Stimulated activated CD4-positive, alpha-beta T cell treated with anti-CD3 and anti-CD28 coated beads, Interleukin-1b, Interleukin-23, amount 100 ng/mL, for 1 hour (primary cell): ENCODE measurements at places on chromosomes 2 and 18.

DNA sequence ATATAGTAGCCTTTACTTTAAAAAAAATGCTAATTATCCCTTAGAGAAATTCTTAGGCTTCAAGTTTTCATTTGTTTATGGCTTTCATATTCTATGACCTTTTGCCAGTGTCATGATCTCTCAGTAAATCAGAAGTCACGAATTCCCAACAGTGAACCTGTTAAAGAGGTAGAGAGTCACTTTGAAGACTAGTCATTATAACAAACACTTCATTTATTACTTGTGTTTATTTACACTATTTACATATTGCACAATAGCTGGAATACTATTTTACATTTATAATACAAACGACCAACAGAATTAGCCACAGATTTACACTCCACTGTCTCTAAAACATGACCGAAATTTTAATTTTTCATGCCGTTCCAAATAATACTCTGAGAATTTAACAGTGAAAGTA lies 8.5 kb downstream of the ALKAL2 start:
- DNase-seq: no peak

DNA sequence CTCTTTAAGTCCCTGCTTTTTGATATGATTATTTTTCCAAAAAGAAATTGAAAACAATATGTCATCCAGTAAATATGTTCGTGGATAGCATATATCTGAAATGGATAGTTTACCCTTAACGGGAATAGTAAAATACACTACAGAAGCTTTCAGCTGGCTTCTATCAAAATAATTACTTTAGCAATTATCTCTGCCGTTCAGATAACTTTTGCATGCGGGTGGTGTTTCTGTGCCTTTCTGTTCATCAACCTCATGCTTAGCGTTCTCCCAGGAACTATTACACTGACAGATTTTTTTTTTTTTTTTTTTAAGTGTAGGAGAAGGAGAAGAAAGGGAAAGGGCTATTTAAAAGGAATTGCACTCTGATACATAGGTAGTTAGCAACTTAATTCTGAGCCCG lies 53.6 kb downstream of the TSHZ1 start:
- DNase-seq: no peak

- DNase-seq: no peak
Measured at GRCh38 chr2:166112193-166112605, 15.6 kb downstream of the SCN1A start.

- no peak for DNase-seq
Measured at GRCh38 chr2:224369028-224369632, 32.8 kb downstream of the FAM124B start.

GRCh38 chr2:151976945-151977353 lies 121.9 kb downstream of the CACNB4 start:
- DNase-seq: no peak

GRCh38 chr18:2138552-2138951 lies 432.8 kb downstream of the METTL4 start:
- DNase-seq: no peak

DNA sequence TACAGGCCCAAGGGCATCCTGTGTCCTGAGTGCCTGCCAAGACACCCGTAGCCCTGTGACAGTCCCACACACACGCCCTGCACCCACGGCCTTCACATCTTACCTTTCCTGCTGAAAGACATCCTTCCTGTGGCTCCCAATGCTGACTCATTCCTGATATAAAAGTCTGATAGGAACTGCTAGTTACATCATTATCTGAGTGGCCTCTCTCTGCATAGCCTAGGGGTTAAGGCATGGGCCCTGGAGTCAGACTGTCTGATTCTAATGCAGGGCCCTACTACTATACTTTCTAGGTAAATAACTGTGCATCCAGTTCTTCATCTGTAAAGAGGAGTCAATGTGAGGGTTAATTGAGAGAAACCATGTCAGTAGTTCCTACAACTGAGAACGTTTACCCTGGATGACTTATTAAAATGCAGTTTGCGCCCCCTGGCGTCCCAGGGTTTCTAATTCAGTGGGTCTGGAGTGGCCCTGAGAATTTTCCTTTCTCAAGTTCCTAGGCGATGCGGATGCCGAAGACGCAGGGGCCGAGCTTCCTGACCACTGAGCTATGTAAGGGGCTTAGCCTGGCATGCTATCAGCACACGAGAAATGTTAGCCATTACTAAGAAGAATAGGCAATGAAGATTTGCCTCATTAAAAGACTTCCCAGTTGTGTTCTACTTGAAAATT lies 6.0 kb upstream of the GPR45 start:
- DNase-seq: peak; percentile 46
